BE2C (cell line): ENCODE measurements at places on chromosomes 7 and 10.
A peak's percentile ranks its signal among the peaks of the same experiment; 100 is the strongest.

DNA sequence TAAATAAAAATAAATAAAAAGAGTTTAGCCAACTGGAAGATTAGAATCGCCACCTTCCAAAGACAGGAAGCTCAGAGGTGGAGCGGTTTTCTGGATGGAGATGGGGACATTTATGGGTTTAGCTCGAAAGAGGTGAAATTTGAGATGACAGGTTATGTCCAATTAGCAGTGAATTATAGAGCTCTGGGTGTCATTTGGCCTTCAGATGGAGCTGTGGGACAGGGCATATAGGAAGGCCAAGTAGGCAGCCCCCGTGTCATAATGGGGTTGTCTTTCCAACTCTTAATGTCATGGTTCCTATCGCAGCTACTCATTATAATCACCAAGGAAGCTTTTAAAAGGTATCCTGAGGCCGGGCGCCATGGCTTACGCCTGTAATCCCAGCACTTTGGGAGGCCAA lies 21.0 kb upstream of the EEPD1 start:
- no peak for DNase-seq

DNA sequence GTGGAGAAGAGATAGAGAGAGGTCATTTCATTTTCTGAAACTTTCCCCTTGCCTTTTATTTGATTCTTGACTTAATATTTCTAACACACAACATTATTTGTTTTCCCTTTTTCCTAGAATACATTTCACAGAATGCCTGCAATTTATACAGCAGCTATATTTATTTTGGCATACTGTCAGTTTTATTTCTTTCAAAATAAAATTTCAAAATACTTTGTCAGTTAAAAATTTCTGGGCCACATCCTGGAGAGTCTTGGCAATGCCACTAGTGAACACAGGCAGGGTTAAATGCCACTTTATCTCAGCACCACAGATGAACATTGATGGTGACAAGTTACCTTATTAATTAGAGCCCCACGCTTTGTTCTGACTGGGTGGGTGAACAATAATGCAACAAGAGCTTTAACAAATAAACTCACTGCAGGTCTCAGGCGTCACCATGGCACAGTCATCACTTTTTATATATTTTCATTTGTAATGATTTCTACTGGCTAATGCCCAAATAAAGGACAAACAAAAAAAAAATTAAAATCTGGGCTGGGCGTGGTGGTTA lies 494.0 kb downstream of the KIF20B start:
- DNase-seq = no peak

DNA sequence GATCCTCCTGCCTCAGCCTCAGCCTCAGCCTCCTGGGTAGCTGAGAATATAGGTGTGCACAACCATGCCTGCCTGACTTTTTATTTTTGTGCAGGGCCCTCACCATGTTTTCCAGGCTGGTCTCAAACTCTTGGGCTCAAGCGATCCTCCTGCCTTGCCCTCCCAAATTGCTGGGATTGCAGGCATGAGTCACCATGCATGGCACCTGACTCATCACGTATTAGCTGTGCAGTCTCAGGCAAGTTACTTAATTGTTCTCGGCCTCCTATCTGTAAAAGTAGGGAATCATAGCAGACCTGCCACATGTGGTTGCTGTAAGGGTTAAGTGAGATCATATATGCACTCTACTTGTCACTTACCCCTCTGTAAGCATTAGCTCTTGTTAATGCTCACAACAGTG lies 117.2 kb downstream of the ANLN start:
- DNase-seq = no peak

DNA sequence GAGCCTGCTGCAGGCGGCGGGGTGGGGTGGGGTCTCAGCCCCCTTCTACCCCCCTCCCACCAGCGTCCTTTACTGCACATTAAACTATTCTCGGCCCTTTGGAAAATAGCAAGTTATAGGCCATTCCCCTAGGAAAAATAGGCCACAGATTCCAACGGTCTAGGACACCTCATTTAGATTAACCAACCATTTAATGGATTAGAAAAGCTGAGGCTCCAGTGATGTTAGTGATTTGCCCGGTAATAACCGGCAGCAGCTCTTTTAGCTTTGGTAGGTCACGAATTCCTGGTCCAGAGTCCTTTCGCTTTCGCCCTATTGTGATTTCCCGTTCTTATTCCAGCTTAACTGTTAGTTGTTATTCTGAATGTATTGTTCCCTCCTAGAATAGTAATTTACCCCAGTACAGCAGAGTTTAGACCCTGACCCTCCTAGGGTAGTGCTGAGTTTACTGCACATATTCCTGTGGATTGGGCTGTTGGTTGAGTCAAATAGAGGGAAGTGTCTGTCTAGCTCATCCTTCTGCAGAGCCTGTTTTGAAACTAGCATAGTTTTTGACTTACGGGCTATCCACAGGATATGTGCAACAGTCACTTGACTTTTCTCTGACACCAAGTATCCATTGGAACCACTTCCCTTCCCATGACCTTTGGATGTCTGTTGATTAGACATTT lies 754 bp downstream of the GSTO1 start:
- DNase-seq = no peak

- DNase-seq = no peak
These were observed 23.8 kb downstream of the PLPP4 start for GRCh38 chr10:120480848-120481247.

DNA sequence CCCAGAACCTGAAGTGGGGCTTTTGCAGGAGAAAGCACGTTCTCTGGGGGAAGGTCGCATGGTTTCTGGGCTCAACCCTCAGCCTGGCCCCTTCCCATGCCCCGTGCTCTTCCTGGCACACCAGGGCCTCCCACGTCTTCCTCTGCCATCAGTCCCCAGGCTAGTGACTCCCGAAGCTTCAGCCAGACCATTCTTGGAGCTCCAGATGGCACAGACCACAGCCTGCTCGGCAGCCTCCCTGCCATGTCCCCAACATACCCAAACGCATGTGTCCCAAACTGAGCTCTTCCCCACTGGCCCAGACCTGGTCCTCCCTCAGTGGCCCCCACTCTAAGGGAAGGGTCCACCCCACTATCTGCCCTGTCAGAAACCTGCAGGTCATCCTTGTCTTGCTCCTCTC lies 47.0 kb downstream of the CLRN3 start:
- no peak for DNase-seq

- DNase-seq = no peak
These were observed 249.8 kb upstream of the KAT6B start for GRCh38 chr10:74576586-74576985.

DNA sequence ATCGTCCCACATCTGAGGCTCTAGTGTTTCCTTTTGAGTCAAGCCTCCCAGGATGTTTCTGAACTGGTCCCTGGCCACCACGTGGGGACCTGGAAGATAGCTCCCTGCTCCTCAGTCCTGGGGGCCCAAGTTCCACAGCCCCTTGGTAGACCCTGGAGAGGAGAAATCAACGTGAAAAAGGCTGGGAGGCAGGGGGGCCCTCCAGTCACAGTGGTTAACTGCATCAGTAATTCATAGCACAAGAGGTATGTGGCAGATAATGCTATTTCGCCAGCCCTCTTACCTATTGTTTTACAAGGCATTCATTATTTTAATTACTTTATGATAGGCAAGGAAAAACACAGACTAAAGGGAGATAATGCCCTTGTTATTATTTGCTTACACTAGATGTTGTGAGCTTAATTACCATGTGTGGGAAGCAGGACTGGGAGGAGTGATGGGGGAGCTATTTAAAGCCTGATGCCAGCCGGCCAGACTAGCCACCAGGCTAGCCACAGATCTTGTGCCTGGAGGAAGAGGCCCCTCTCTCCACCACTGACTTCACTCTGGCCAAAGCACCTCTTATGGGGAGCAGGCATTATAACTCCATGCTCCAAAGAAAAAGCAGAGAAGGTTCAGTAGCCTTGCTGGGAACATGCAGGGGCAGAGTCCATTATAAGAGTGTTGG lies 230.7 kb downstream of the KCNMA1 start:
- no peak for DNase-seq

DNA sequence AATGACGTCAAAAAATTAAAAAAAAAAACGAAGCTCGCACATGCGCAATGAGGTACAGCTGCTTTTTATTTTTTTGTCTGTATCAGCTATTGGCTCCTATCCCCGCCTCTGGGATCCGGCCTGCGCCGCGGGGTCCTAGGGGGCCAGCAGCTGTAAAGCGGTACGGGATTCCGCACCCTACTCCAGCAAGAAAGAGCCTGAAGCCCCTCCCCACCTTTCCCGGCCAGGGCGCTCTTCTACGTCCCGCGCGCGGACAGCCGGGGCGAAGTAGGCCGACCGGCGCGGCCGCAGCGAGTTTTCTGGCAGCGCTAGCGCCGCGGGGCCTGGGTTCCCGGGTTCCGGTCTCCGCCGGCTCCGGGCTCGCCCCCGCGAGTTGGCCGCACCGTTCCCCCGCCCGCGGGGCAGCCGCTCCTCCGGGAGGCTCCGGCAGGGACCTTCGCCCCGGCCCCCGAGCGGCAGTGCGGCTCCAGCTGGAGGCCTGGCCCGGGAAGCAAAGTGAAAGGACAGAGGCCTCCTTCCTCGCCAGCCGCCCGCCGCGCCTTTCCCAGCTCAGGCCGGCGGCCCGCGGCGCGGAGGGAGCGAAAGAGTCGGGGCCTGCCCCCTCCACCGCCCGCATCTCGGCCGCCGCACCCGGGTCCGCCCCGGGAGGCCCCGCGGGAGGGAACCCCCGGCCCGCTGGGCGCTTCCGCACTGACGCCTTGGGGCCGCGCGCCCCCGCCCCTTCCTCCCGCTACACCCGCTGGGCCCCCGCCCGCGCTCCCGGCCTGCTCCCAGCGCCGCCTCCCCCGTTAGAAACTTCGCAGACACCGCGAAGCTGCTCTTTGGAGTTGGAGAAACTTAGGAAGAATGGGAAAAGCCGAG lies 4.7 kb upstream of the SPAG6 start:
- DNase-seq = peak; percentile 77

- no peak for DNase-seq
These were observed 1.9 kb downstream of the PDE6C start for GRCh38 chr10:93614101-93614825.

DNA sequence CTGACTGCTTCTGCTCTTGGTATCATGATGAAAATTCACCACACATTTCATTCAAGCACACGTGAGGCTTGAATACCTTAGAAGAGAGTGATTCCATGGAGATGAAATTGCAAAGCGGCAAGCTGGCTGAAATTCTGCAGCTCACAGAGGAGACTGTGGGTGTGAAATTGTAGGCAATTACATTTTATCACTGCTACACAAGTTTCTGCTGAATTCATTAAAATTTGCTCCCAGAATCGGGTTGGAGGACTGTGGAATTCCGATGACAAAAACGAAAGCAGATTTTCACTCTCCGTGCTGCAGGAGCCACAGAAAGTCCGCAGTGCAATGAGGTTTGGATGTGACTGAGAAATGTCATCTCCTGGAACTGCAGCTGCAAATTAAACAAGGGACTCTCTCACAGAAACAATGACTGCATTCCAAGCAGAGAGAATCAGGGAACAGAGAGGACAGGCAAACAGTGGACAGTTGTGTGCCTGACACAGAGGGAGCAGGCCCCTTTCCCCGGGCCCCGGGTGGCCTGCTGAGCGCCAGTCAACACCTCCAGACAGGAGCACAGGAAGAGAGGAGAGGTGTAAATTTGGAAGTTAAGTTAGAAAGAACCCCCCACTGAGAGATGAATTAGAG lies 109.1 kb downstream of the C10orf90 start:
- no peak for DNase-seq

DNA sequence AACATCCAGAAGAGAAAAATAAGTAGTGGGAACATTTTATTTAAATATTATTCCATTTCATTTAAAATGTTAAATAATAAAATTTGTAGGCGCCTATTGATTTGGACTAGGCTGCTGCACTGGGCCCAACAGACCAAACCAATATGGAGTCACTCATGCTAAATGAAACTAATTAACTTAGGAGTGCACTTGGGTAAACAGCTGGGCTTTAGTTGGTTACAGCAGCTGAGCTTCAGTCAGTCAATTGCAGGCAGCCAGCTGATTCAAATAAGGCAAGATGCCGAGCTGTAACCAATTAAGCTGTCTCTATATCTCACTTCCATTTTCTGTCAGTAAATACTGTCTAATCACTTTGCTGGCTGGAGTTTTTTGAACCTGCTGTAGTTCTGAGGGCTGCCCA lies 102.1 kb upstream of the WDR11 start:
- no peak for DNase-seq

DNA sequence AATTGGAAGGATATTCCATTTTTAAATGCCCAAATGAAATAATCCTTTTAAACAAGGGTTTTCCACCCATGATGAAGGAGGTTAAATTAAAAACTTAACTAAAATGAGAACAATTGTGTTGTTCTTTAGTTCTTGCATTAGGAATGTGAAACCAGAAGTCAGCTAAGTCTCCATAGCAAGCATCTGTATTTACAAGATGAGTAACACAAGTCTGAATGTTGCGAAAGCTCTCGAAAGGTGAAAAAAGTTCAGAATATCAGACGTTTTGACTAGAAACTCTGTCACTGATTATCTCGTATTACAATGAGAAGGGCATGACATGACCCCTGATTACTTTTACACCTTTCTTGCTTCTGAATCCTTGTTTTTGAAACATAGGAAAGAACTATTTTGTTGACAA lies 149.6 kb downstream of the BICC1 start:
- DNase-seq = no peak

- no peak for DNase-seq
These were observed at the start of gene CFTR for GRCh38 chr7:117479225-117480054. CFTR (plus strand) TSS chr7:117480025; CDS start chr7:117480095, 70 bp downstream.

GRCh38 chr7:55534916-55535590 lies 37.2 kb downstream of the VOPP1 start:
- DNase-seq = no peak

DNA sequence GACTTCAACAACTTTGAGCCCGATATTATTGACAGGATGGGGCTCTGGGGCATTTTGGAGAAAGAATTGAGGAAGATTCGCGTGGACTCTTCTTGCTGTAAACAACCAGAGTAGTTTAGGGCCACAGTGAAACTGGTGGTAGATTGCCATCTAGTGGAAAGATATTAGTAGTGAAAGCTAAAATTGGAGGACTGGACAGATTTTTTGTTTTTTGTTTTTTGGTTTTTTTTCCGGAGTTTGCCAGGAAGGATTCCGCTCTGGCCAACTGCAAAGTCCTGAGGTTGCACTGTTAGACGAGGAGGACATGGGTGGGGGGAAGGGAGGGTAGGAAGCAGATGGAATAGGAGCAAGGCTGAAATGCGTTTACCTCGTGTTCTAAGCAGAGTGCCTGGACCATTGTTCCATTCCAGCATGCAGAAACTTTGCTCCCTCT lies 11.7 kb downstream of the NOBOX start:
- DNase-seq = no peak

GRCh38 chr7:108234971-108235450 lies 104.8 kb upstream of the LAMB4 start:
- DNase-seq = no peak

DNA sequence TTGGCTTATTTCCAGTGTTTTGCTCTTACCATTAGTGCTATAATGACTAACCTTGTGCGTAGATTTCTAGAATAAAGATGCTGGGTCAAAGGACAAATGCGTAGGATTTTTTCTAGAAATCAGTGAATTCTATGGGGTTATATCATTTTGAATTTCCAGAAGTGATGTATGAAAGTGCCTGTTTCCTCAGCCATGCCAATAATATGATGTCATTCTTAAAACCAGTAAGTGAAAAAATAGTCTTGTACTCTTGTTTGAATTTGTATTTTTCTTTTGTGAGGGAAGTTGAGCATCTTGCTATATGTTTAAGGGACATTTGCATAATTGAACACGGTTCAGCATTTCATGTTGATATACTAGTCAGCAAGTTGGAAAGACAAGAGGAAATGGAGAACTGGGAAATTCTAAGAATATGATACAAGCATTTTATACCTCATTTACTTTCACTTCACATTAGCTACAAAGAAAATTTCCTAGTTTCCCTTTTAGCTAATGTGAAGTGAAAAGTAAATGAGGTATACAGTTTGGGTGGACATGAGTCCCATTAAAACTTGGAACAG lies 3.8 kb upstream of the DNAH11 start:
- no peak for DNase-seq
